ENCODE measurements at places on chromosomes 4 and X.

DNA sequence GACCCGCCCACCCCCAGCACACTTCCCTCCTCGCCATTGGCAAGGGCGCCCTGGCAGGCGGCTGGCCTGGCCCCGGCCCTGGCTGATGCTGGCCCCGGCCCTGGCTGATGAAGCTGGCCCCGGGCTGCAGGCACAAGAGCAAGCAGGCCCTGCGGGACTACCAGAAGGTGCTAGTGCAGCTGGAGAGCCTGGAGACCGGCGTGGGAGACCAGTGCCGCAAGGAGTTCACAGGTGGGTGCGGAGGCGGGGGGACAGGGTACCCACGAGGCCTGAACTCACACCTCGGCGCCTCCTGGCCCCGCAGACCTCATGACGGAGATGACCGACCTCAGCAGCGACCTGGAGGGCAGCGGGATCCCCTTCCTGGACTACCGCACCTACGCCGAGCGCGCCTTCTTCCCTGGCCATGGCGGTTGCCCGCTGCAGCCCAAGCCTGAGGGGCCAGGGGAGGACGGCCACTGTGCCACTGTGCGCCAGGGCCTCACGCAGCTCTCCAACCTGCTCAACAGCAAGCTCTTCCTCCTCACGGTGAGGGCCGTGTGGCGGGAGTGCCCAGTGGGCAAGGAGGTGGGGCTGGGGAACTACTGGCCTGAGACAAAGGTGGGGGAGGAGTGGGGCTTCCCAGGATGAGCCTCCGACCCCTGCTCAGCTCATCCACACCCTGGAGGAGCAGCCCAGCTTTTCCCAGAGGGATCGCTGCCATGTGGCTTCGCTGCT, 6.1 kb upstream of the SRPK3 start:
- DNase-seq: peak; percentile 14

GRCh38 chr4:10085386-10085785, 31.2 kb downstream of the WDR1 start:
- DNase-seq: no peak

GRCh38 chr4:138967313-138967712, 48.3 kb upstream of the NOCT start:
- no peak for DNase-seq

DNA sequence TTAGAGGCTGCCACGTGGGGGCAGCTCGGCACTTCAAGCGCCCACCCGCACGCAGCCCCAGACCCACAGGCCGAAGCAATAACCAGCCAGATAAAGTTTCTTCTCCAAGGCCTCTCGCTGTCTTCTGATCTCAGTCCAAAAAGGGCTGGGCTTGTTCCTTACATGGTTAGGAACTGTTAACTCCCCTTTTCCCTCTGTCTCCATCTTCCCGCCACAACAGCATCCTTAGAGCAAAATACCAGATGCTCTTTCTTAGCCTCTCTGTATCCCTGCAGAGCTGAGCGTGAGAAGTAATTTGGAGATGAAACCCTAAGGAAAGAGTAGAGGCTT, 23.4 kb upstream of the KIAA1210 start:
- peak; percentile 31 for DNase-seq

DNA sequence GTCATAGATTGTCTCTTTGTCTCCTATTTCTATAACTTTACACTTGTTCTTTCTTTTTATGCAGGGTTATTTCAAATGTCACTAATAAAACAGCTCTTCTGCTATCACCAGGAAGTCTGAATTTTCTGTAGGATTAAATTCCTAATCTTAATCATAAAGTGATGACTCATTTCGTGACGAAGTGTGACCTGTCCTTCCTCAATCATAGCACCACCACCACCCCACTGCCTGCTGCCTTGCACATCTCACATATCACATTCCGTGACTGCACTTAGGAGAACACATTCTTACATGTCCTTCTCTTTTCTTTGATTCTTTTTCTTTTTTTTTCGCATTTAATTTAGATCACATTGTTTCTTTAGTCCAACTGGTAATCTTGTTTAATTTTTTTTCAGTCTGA, 57.7 kb upstream of the UGT2B7 start:
- DNase-seq: no peak

DNA sequence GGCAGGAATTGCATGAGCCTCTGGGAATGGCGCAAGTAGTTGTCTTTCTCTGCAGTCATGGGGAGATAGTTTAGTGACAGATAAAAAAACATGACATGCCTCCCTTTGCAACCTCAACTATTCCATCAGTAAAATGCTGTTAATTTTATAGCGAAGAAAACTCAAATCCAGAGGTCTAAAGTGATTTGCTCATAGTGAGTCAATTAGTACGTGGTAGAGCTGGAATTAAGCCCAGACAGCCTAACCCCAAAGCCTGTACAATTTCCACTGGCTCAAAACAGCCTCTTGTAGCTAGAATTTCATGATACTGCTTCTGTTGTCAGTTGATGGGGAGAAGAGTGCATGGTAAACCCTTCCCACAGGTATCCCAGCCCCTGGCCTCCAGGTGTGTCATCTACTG, 81.3 kb upstream of the TRPC5 start:
- DNase-seq: no peak

DNA sequence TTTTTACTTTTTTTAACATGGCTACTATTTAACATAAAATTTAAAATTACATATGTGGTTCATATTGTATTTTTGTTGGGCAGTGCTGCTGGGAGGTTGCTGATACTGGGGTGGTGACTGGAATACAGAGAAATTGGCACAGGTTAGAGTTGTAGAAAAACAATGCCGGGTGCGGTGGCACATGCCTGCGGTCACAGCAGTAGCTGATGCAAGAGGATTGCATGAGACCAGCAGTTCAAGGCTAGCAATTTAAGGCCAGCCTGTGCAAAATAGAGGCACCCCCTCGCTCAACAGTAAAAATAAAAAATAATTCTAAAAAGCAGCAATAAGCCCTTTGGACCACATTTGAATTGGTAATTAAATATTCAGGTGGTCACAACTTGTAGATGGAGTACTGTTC, 11.8 kb upstream of the CPE start:
- DNase-seq: no peak

GRCh38 chrX:122047261-122047660, 999.9 kb downstream of the GLUD2 start:
- DNase-seq: no peak

DNA sequence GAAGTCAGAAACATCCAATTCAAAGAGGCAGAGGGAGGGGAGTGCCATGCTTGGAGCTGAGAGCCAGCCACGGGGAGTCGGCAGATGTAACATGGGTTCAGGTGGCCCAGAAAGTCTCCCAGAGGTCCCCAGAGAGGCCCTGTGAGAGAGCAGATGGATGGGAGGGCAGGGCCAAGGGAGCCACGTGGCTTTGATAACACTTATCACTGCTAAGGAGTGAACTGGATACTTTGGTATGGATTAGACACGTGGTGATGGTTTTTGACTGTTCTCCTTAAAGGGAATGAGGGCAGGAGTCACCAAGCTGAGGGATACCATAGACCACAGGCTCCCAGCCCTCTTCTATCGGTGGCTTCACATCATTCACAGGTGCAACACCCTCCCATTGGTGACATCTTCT, 13.7 kb downstream of the CCKAR start:
- DNase-seq: no peak

DNA sequence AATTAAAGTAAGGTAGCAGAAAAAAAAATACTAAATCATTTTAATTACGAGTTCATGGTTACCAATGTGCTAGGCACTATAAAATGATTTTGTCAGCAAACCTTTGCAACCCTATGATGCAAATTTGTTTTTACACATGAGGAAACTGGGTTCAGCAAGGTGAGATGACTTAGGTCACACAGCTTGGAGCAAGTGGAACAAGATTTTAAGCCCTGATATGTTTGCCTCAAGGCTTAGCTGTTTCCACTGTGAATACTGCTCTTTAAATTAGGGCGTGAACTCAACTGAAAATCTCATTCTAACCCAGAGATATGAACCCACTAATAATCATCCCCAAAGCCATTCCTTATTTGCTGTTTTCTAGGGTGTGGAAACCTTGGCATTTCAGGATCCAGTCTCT, 86.3 kb downstream of the CEP44 start:
- DNase-seq: no peak

GRCh38 chrX:152926279-152926678, 28.4 kb downstream of the ZNF185 start:
- DNase-seq: peak; percentile 74

DNA sequence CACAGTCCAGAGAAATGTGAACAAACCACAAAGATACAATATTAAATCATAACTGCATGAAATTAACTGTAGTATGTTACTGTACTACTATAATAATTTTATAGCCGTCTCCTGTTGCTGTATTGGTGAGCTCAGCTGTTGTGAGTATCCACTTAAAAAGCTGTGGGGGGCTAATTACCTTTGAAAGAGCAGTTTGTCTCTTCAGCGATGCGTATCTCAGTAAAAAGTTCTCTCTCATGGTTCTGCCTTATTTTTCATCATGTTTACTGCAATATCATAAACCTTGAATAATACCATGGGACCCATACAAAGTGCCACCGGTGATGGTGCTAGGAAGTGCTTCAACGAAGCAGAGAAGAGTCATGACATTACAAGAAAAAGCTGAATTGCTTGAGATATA, 8.4 kb upstream of the MSMO1 start:
- no peak for DNase-seq

- no peak for DNase-seq
These were observed 9.7 kb upstream of the MYOZ2 start for GRCh38 chr4:119125931-119126330.

GRCh38 chr4:73589261-73589847, 30.9 kb downstream of the RASSF6 start:
- no peak for DNase-seq

GRCh38 chrX:122422547-122422946, 761.5 kb upstream of the GRIA3 start:
- DNase-seq: no peak

DNA sequence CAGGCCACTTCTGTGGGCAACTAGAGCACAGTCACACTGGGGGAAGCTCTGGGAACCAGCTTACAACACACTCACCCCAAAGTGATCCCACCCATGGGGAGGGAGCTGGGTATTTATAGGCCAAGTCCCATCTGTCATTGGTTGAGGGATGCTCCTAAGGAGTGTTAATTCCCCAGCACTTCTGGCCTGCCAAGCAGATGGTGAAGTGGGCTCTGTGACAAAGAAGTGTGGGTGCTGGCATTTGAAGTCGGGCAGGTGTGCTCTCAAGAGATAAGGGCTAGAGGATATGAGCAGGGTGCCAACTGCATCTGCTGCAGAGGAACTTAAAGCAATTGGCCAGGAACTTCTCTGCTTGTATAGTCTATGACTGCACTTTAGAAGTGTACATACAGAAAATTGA, 30.9 kb downstream of the PTCHD1 start:
- no peak for DNase-seq

- DNase-seq: peak; percentile 68
These were observed 47.2 kb downstream of the AFAP1 start for GRCh38 chr4:7892212-7893019.

- DNase-seq: no peak
These were observed 1042.3 kb downstream of the FSTL5 start for GRCh38 chr4:161121451-161121850.

- DNase-seq: no peak
These were observed 88.8 kb upstream of the AP1S2 start for GRCh38 chrX:15943391-15943790.

- no peak for DNase-seq
These were observed 124.5 kb upstream of the NEIL3 start for GRCh38 chr4:177185151-177185550.

DNA sequence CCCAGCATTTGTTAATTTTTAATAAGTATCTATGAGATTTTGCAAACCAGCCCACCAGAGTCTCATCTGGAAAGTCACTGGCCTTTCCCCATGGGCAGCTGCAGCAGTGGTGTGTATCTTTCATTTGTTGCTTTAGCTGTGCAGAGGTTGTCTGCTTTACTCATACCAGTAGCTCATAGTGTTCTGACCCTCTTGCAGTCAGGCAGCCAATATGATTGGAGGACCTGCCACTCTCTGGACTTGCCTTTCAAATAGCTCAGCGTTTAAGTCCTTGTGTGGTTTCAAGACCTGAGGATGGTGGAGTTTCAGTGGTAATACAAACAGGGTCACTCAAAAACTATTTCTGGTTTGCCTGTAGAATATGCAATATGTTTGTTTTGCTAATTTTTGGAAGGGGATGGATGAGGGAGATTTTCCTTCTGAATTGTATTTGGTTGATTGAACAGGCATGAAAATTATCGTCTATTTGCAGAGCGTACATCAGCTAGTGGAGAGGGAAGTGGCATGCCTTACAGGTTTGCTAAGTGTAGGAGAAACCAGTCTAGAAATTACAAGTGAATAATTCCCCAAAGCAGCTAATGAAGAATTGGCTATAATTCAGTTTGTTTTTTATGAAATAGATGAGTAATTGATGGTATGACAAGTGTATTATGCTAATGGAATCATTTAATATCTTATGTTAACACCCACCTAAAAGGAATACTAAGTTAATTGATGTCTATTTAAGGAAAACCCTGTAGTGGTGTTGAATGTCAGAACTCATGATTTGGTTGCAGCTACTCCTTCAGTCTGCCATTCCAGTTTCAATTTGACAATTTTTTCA, 8.9 kb downstream of the POLA1 start:
- DNase-seq: no peak

GRCh38 chrX:7170898-7171297, 22.9 kb upstream of the PUDP start:
- peak; percentile 14 for DNase-seq

- no peak for DNase-seq
These were observed 149.6 kb upstream of the DDIT4L start for GRCh38 chr4:100339870-100340269.

DNA sequence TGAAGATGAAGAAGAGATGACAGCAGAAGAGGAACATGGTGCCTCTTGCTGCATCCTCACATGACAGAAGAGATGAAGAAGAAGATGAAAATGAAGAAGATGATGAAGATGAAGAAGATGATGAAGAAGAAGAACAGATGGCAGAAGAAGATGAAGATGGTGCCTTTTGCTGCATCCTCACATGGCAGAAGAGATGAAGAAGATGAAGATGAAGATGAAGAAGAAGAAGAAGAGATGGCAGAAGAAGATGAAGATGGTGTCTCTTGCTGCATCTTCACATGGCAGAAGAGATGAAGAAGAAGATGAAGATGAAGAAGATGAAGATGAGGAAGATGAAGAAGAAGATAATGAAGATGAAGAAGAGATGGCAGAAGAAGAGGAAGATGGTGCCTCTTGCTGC, 63.7 kb upstream of the HPF1 start:
- no peak for DNase-seq

DNA sequence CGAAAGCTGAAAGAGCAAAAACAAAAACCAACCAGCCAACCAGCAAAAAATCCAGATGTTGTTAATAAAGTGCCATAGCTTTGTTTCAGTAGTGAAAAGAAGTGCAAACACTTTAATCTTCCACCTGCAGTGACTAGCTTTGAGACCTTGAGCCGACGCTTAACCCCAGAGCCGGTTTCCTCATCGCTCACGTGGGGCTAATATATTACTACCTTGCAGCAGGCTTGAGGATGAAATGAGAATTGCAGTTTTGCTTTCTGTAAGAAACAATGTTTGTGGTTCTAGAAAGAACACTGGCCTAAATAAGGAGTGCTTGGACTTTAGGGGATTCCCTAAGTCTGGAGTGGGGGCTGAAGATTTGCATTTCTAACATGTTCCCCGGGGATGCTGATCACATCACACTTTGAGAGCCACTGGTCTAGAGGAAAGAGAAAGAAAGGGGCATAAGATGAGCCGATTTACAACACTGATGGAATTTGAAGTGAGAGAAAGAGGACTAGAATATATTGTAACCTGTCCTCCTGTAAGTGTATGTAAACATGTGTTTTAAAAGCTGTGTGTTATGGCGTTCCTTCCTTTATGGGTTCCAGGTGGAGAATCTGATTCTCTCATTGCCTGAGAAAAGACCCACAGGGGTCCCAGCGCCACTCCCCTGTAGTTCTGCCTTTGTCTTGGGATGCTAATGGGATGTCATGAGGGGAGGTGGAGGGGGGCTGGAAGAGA, 1.4 kb downstream of the FGF2 start:
- DNase-seq: no peak

GRCh38 chr4:186695392-186695791, 28.3 kb downstream of the FAT1 start:
- DNase-seq: no peak
